ENCODE measurements at places on chromosomes 3 and 15.
A peak's percentile ranks its signal among the peaks of the same experiment; 100 is the strongest.

DNA sequence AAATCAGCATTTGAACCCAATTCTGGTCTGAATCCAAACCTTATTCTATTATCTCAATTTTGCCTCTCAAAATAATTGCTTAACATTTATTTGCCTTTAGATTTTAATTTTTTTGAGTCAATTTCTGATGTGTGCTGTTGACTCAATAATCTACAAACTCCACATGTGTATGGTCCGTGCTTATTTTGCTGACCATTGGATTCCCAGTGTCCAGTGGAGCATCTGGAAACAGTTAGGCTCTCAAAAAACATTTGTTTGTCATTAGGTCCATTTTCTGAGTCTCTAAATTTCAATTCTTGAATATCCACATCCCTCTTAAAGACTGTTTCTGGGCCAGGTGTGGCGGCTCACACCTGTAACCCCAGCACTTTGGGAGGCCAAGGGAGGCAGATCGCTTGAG lies 19.2 kb upstream of the MYZAP start:
- DNase-seq = no peak

DNA sequence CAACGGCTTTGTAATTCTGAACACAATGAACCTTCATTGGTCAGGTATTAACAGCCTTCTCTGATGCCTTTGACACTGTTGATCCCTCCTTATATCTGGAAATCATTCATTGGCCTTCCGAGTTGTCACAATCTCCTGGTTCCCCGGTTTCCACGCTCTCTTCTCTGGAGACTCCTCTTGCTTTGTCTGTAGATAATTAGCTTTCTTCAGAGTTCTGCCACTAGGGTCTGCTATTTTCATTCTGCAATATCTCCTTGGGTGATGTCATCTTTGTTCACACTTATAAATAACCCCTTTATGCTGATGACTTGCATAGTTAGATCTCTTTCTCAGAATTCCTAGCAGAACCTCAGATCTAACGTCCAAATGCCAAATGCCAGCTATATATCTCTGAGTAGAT lies 583.8 kb upstream of the ZNF717 start:
- DNase-seq = no peak

GRCh38 chr3:53589201-53589600 lies 94.8 kb downstream of the CACNA1D start:
- DNase-seq = no peak

- no peak for DNase-seq
Observed at GRCh38 chr3:131903988-131904415, 130.8 kb downstream of the CPNE4 start.

GRCh38 chr3:62188681-62189375 lies 184.5 kb downstream of the FEZF2 start:
- DNase-seq = peak; percentile 49

- no peak for DNase-seq
Observed at GRCh38 chr3:184129012-184129411, 6.1 kb upstream of the EIF2B5 start.

DNA sequence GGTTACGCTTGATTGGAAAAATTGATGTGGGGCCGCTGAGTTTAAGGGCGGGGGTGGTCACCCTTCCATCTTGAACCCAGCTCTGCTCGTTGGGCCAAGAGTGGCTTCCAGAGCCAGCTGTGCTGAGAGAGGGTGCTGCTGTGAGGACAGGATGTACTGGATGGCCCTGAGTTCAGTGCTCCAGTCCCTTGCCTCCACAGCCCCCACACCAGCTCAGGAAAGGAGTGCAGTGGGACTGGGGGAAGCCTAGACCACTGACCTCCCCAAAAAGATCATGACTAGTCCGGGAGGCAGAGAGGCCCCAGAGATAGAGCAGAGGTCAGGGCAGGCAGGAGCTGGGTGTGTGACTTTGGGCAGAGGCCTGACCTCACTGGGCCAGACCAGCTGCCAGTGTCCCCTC lies 4.0 kb upstream of the PTH1R start:
- no peak for DNase-seq

DNA sequence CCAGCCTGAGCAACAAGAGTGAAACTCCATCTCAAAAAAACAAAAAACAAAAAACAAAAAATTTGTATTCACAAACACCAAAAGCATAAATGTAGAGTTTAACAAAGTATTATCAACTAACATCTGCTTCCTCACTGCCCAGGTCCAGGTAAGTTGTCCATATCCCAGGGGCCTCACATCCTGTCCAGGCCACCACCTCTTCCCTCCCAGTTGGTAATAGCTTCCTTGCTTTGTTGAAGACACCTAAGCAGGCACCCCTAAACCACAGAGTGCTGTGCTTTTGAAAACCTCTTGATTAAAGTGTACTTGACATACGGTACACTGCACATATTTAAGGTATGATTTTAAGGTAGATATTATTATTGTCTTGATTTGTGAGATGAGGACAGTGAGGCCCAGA lies 299.8 kb downstream of the SHQ1 start:
- DNase-seq = no peak

- DNase-seq = no peak
Observed at GRCh38 chr3:126678693-126679317, 23.9 kb upstream of the TXNRD3 start.

GRCh38 chr15:93036951-93037819 lies 51.8 kb downstream of the RGMA start:
- DNase-seq = no peak

DNA sequence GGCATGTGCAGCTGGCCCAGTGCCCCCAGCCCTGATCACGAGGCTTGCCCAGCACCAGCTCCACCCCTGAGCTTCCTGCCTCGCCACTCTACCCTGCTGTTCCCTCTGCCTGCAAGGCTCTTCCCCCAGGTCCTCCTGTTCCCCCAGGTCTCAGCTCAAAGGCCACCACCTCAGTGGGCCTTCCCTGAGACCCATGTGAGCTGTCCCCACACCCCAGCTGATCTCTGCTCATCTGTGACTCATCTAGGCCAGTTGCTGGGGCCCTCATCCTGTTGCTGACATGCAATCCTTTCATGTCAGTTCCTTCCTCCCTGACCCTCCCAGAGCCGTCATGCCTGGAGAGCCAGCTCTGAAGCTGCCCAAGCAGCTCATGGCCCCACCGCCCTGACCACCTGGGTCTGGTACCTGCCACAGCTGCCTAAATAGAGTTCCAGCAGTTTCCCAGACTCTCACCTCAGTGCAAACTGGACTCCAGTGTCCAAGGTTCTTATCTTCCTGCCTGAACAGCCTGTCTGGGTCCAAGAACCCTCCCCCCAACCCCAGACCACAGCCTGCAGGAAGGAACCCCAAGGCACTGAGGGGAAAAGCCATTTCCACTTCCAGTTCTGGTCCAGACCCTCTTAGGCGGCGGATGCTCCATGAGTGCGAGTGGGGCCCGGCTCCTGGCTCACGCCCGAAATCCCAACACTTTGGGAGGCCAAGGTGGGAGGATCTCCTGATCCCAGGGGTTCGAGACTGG lies 116.6 kb upstream of the IQSEC1 start:
- no peak for DNase-seq
